ENCODE measurements at places on chromosomes 2 and 18.

DNA sequence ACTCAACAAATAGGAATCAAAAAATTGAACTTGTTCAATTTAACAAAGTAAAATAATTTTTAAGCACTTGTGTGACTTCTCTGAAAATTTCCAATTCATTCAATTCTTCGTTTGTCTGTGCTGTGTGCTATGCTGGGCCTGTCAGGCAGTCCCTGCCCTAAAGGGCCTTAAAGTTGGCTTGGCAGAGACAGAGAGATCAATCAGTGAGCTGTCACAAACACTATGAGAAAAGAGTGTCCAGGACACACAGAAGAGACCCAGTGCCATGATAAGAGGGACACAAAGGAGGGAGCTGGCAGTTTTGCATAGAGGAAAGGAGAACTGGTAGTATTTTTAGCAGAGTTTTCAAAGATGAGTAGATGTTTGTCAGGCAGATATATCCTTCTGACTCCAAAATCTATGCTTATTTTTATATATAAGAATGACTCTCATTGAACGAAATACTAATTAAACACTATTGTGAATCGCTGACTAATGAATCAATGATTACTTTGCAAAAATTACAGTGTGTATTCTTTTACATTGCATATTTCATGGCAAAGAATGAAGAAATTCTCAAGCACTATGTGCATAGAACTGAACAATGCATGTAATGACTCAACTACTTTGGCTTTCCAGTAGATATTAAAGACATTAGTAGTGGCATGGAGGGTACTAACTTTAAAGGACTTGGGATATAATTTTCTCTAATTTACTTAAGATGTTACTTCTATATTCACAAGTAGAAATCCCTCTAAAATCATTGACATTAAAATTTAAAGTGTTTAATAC lies 193.3 kb upstream of the BOD1L2 start:
- DNase-seq = no peak

DNA sequence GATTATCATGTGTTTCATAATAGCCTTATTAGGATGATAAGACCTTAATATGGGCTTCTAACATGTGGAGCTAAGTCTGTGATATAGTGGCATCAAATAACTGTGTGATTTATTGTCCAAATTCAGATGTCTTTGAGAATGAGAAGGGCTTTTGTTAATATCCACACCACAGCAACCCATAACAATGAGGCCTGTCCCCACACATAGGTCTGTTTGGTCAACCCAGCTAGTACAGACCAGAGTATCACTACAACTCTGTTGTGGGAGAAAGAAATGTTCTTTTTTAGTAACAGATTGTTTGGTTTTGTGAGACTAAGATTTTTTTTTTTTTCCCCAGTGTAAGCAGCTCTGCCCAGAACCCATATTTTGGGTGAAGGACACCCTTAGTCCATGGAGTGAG lies 439.2 kb downstream of the PIK3C3 start:
- DNase-seq = no peak

- peak; percentile 37 for DNase-seq
Observed at GRCh38 chr2:19488009-19488691, 129.7 kb upstream of the OSR1 start.

- no peak for DNase-seq
Observed at GRCh38 chr2:217184242-217184641, 324.4 kb upstream of the TNP1 start.

DNA sequence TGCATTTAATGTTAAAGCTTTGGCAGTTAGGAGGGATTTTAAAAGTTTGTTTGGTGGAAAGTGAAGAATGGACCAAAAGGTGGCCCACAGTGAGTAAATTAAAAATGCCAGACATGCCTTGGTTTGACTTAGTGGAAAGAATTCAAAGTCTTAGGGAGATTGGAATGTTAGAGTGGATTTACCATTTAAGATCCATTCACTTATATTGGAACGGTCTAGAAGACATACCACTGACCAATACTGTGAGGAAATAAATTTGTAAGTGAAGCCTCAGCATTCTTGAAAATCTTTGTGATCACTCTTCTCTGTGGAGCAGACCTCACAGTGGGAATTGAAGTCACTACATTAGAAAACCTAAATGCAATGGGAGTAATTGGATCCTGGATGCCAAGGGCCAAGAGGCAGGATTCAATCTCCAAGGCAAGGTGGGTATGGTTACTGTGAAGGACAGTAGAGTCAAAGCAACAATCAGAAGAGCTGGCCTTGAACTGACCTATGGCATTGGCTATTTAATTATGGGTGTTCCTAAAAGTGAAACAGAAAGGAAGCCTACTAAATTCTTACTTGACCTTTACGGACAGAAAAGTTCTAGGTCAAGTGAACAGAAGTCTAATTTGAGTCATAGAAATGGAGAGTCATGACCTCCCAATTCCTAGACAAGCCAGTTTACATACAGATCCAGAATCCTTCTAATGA lies 40.2 kb upstream of the VRK2 start:
- DNase-seq = no peak

- no peak for DNase-seq
Observed at GRCh38 chr2:180842461-180842860, 137.9 kb upstream of the UBE2E3 start.

DNA sequence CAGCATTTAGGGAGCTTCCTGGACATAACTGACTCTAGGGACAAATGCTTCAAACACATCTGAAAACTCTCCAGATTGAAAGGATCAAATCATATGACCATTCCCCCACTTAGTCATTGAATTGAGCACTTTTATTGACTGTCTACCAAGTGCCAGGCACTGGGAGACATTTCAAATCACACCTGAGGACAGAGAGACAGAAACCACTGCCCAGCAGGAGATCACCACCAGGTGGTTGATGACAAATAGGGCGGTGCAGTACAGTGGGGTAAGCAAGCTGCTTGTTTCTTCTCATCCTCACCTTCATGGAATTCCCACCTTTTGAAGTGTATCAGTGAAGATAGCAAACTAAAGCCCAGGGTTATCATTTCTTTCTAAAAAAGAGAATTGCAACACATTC lies 19.0 kb upstream of the CXCR4 start:
- no peak for DNase-seq

DNA sequence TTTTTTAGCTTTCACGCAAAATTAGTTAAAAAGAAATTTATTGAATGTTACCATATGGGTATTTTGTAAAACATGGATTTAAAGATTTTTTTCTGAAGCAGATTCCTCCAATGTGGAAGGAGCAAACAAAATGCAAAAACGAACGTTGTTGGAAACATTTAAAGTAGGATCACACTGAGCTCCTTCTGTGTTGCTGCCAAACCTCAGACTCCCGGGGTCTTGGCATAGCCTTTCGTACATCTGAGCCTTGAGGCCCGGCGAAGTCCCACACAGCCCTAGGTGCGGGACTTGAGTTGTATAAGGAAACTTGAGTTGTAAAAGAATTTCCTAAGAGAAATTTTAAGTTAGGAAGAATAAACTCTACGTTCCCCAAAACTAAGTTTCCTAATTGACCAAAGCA lies 52.0 kb upstream of the CD226 start:
- no peak for DNase-seq

DNA sequence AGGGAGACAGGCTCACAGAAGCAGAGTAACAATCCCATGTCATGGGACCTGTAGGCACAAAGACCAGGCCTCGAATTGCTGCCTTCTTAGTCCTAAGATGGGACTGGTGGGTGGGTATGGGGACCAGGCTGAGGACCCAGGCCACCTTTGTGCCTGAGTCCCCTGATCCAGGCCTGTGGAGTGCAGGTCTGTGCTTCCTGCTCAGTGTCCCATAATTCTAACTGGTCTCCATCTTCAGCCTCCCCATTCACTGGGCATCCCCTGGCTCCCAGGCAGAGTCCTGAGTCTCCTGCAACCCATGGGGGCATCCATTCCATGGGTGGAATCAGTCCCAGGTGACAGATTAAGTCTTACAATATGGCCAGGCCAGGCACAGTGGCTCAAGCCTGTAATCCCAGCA lies 83.9 kb downstream of the SMAD7 start:
- no peak for DNase-seq

DNA sequence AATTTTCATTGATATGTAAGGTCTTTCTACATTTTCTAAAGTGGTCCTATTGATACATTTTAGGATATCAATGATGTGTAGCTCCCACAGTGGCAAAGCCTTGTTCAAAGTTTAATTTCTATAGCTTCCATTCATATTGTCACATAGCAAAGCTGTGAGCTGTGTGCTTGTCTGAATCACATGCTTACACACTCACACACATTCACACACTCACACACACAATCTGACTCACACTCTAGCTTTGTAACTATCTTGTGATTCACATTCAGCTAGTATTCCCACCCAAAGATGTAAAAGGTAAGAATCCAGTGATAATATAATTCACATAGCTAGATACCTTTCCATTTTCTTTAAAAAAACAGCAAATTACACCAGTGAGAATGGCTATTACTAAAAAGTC lies 58.7 kb downstream of the MAPRE2 start:
- DNase-seq = no peak
